Inflammatory macrophage treated with lipopolysaccharide for 4 hours (primary cell): ENCODE measurements at places on chromosomes 5 and 9.

DNA sequence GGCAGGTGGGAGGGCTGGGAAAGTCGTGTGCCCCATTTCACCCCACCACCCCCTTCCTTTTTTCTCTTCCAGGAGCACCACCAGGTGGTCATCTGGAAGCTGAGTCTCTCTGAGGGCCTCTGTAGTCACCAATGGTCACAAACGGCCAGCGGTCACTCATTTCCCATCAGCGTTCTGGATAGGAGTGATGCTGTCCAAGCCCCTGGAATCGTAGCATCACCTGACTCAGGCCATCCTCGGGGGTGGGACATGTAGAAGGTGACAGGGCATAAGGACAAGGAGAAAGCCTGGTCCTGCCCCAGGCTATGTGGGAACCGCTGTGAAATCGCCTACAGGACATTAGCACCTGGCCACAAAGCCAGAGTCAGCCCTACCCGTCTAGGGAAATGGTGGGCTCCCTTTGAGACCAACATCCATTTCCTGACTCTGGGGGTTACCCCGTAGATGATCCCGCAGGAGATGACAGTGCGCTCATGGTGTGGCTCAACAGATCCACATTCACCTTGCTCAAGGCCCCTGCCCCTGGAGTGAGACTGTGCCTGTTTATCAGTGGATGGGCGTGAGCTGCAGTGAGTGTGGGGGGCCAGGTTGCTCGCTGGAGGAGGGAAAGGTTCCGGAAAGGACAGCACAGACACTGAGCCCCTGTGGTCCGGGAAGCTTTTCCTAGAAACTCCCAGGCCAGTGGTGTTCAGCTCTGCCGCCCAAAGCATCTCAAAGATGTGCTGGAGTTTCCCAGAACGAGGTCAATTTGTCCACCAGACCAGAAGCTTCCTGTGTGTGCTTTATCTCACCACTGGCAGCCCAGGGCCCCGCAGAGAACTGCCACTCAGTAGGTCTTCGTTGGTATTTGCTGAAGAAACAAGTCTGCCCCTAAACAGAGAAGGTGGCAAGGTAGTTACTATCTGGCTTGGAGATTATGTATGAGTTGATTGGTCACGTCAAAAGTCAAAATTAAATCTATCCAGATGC is 61.1 kb upstream of the UNC5A start:
- DNase-seq: no peak

GRCh38 chr5:82396871-82397514 is 118.8 kb upstream of the RPS23 start:
- no peak for DNase-seq

DNA sequence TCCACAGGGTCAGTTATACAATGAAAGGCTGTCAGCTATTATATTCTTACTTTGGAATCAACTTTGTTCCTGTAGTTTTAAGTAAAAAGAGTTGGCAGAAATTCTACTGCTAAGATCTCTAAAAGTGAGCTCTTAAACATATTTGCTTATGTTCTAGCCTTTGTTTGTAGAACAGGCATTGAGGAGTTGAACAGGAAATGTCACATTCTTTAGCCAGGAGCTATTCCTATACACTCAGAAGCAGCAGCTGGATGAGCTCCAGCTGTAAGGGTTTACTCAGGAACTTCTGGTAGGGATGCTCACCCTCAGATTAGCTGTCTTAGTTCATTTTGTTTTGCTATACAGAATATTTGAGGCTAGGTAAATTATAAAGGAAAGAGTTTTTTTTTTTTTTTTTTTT is 22.4 kb upstream of the SPINK14 start:
- DNase-seq: no peak

GRCh38 chr5:96151891-96152290 is 190.2 kb upstream of the ELL2 start:
- peak; percentile 79 for DNase-seq

GRCh38 chr9:118104363-118104762 is 400.2 kb downstream of the TLR4 start:
- DNase-seq: no peak

DNA sequence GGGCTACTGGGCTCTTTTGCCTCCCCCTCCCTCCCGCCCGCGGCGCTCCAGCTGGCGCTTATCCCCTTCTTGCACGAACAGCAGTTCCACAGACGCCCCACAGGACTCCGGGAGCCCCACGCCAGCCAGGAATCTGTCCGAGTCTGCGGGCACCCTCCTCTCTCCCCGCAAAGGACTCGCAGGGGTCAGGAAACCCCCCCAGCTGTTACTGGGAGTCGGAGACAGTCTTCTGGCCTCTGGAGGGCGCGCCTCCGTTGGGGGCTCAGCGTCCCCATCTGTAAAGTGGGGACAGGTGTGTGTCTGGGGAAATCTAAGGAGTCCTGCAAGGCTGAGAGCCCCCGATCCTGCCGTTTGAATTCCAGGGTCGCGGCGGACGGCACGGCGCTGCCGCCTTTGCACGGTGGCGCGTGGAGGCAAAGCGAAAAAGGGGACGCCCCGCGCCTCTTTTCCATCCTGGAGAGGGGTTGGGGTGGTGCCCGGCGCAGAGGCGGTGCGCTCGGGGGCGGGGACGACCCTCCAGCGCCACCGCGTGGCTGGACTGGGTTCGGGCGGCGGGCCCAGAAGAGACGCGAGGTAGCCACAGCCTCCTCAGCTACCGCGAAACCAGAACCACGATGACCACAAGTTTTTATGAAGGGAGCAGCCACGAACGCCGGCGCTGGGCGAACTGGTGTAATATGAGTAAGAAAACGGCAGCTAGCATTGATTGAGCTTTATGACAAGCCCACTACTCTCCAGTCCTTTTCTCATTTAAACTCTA is 2.8 kb upstream of the CCIN start:
- DNase-seq: peak; percentile 83

DNA sequence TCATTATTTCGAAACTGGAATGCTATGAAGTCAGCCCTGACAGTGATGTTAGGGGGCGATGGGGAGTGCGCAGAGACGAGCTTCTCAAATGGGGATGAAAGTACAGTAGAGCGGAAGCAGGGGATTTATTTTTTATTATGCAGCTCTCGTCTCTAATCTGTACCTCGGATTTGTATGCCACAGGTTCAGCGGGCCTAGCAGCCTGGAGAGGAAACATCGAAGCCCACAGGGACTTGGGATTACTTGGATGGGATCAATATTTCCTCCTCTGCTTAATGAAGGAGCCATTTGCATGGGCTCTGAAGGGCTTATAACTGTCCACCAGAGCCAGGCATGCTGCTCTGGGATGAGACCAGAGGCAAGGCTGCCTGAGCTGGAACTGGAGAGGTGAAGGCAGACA is 133.5 kb upstream of the RAPGEF1 start:
- no peak for DNase-seq

GRCh38 chr9:6052293-6052919 is 37.0 kb upstream of the RANBP6 start:
- DNase-seq: no peak

DNA sequence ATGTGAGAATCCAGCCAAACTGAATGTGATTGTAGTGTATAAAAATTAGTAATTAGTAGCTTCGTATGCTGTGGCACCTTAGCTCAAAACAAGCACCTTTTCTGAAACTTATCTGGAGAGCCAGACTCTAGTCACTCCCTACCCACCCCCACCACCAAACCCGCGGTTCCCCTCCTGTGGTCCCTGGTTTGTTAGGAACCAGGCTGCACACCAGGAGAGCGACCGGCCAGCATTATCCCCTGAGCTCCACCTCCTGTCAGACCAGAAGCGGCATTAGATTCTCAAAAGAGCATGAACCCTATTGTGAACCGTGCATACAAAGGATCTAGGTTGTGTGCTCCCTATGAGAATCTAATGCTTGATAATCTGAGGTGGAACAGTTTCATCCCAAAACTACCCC is 498.6 kb downstream of the CHSY3 start:
- DNase-seq: no peak

DNA sequence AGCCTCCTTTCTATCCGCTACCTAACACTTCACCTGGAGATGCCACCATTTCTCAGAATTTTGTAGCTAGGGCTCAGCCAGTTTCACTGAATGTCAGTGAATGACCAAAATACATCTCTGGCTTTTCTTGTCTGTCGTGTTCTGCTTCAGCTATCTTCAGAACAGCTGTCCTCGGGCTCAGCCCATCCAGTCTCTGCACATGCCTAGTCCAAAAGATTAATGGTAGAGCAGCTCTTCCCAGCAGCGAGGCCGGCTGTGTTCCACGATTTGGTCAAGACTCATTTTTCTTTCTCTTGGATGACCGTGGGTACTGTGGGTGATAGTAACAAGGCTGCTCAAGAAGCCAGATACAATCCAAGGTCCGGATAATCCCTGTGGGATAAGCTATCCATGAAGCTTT is 342.8 kb downstream of the GABRG2 start:
- no peak for DNase-seq

DNA sequence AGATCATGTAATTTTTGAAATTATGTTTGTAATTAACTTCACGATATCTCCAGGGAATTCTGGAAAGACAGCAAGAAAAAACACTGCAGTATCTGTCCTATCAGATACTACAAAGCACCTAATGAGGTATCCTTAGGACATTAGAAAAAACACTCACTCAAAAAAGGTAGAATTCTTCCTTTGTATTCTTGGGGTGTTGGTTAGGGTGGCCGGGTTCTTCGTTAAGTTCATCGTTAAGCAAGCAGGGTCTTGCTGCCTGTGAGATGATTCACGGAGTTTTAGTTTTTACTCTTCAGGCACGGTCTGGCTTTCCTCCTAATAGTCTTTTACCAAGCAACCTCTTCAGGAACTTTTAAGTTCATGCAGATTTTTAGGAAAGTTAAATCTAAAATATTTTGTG is 91.4 kb upstream of the IRX4 start:
- DNase-seq: no peak

- no peak for DNase-seq
Observed at GRCh38 chr9:76818271-76818670, 54.0 kb downstream of the PCA3 start.

DNA sequence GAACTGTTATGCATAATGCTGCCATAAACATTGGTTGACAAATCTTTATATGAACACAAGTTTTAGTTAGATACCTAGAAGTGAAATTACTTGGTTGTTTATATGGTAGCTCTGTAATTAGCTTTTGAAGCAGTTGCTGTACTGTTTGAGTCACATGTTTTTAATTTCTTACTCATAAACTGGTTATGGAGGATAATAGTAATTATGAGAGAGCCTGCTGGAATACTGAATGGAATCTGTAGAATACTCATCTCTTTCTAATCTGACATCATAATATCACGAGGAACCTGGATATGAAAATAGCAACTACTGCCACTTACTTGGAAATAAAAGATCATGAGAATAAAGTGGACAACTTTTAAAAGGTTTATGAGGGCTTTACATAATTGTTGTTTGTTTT is 509.2 kb downstream of the CETN3 start:
- no peak for DNase-seq
